Articular chondrocyte of knee joint (primary cell): ENCODE measurements at places on chromosomes 11 and 22. TPM values are rescaled to one million over a fixed set of nuclear protein-coding genes. Genes with fewer than 3 reads are reported as not detected.

The APOL3 gene
- 37.0 and 39.8 TPM in 2 replicates for total RNA-seq

The CARD10 gene
- 13.1 and 16.5 TPM in 2 replicates for total RNA-seq

The GAB2 gene
- 19.9 TPM in 2 replicates for total RNA-seq

The THY1 gene
- 669 and 939 TPM in 2 replicates for total RNA-seq

The TREH gene
- total RNA-seq = not detected in 2 replicates

The KCNJ5 gene
- total RNA-seq = under 0.01 and 0.13 TPM in 2 replicates

The TBX1 gene
- total RNA-seq = under 0.01 TPM in 1 of 2 replicates, not detected in the other

The BEST1 gene
- total RNA-seq = 3.8 and 5.2 TPM in 2 replicates

The KRTAP5-2 gene
- total RNA-seq = not detected in 2 replicates

The OR5A1 gene
- total RNA-seq = not detected in 2 replicates

The PDXP gene
- total RNA-seq = 3.5 and 3.8 TPM in 2 replicates

The CRACR2B gene
- total RNA-seq = 1.6 and 2.6 TPM in 2 replicates

The TYR gene
- total RNA-seq = not detected in 2 replicates

The KRTAP5-8 gene
- total RNA-seq = 0.22 and 0.26 TPM in 2 replicates

The SLC22A9 gene
- not detected in 2 replicates for total RNA-seq

The CDHR5 gene
- not detected in 2 replicates for total RNA-seq

The NRXN2 gene
- 2.6 and 7.6 TPM in 2 replicates for total RNA-seq

The TBX10 gene
- not detected in 2 replicates for total RNA-seq

The LARGE2 gene
- total RNA-seq = not detected in 2 replicates

The SHISAL1 gene
- 47.0 and 55.8 TPM in 2 replicates for total RNA-seq

The OR5B21 gene
- 0.22 TPM in 1 of 2 replicates, not detected in the other for total RNA-seq

The WNT11 gene
- 0.52 and 1.5 TPM in 2 replicates for total RNA-seq

The MTNR1B gene
- total RNA-seq = not detected in 2 replicates

The MUS81 gene
- 29.2 and 34.4 TPM in 2 replicates for total RNA-seq

The LRP4 gene
- total RNA-seq = 1.2 and 2.5 TPM in 2 replicates

The TSKU gene
- 18.2 and 19.5 TPM in 2 replicates for total RNA-seq

The FEN1 gene
- 9.7 and 13.8 TPM in 2 replicates for total RNA-seq

The MMP20 gene
- total RNA-seq = not detected in 2 replicates

The SCGB1D2 gene
- total RNA-seq = not detected in 2 replicates
